ENCODE measurements at places on chromosomes 2 and 18.
A peak's percentile ranks its signal among the peaks of the same experiment; 100 is the strongest.

GRCh38 chr18:3055186-3055728 is 42.3 kb upstream of the LPIN2 start:
- no peak for DNase-seq
- H3K36me3 ChIP-seq: peaks cover 6% of the 10 kb centered on the region
- no peak overlapping the region for H3K27ac ChIP-seq
- H3K4me1 ChIP-seq: peaks cover 17% of the 10 kb centered on the region

DNA sequence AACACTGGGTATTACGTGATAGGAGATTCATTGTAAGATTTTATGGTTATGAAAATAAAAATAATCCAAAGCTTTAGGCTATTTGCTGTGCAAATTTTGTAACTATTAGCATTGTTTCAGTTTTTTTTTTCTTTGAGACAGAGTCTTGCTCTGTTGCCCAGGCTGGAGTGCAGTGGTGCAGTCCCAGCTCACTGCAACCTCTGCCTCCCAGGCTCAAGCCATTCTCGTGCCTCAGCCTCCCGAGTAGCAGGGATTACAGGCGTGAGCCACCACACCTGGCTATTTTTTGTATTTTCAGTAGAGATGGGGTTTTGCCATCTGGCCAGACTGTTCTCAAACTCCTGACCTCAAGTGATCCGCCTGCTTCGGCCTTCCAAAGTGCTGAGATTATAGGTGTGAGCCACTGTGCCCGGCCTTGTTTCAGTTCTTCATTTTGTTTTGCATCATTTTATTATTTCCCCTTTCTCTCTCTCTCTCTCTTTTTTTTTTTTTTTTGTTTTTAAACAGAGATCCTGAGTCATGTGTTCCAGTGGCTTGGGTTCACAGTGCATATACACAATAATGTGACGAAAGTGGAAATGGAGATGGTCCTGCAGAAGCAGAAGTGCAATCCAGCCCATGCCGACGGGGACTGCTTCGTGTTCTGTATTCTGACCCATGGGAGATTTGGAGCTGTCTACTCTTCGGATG is 25.8 kb downstream of the CASP10 start:
- H3K4me1 ChIP-seq: peaks cover 32% of the 10 kb centered on the region
- peaks cover 19% of the 10 kb centered on the region for H3K36me3 ChIP-seq
- peak overlapping the region; percentile 47 for H3K4me3 ChIP-seq
- peak; percentile 66 for DNase-seq
- H3K27me3 ChIP-seq: no peaks in the 10 kb centered on the region
- peak overlapping the region; percentile 79 for H3K27ac ChIP-seq

DNA sequence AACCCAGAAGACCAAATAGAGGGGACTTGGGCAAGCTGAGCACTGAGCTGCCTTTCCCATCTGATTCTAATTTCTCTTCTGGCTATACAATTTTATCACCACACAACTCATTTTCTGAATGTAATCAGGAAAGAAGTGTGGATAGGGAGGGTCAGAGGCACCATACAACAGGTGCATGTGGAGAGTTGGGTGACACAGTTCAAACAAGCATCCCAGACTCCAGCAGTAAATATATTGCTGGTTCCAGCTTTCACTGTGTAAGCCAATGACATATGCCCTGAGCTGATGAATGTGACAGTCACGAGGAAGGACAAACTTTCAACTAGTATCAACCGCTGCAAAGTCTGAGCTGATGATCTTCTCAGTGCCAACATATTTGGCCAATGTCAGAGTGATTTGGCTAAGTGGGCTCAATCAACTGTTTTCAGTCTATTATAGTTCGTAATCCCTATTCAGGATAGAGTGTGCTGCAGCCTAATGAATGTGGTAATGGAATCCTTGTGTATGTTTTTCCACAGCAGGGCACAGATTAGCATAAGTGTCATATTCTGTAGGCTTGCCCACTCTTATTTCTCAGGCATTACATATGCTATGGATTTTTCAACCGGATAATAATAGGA is 109.9 kb upstream of the MEIS1 start:
- no peaks in the 10 kb centered on the region for H3K4me1 ChIP-seq
- no peak for DNase-seq
- no peak overlapping the region for H3K27ac ChIP-seq
- no peak overlapping the region for H3K4me3 ChIP-seq

GRCh38 chr2:20173496-20174402 is 51.2 kb downstream of the SDC1 start:
- no peak for DNase-seq
- no peaks in the 10 kb centered on the region for H3K36me3 ChIP-seq
- H3K4me1 ChIP-seq: no peaks in the 10 kb centered on the region
- no peak overlapping the region for H3K4me3 ChIP-seq
- no peak overlapping the region for H3K27ac ChIP-seq

- H3K27ac ChIP-seq: no peak overlapping the region
- no peaks in the 10 kb centered on the region for H3K36me3 ChIP-seq
- H3K27me3 ChIP-seq: no peaks in the 10 kb centered on the region
- no peak overlapping the region for H3K4me3 ChIP-seq
These were observed 404.9 kb downstream of the TMEM182 start for GRCh38 chr2:103166456-103167324.

- DNase-seq: no peak
- H3K4me1 ChIP-seq: no peaks in the 10 kb centered on the region
- peaks cover 1% of the 10 kb centered on the region for H3K27me3 ChIP-seq
- no peaks in the 10 kb centered on the region for H3K36me3 ChIP-seq
- H3K4me3 ChIP-seq: no peak overlapping the region
These were observed 242.1 kb upstream of the MYT1L start for GRCh38 chr2:2573205-2573604.

- H3K4me3 ChIP-seq: no peak overlapping the region
- H3K27me3 ChIP-seq: peaks cover 17% of the 10 kb centered on the region
- H3K4me1 ChIP-seq: peaks cover 7% of the 10 kb centered on the region
- DNase-seq: no peak
These were observed 145.0 kb upstream of the HDAC4 start for GRCh38 chr2:239545741-239546392.

DNA sequence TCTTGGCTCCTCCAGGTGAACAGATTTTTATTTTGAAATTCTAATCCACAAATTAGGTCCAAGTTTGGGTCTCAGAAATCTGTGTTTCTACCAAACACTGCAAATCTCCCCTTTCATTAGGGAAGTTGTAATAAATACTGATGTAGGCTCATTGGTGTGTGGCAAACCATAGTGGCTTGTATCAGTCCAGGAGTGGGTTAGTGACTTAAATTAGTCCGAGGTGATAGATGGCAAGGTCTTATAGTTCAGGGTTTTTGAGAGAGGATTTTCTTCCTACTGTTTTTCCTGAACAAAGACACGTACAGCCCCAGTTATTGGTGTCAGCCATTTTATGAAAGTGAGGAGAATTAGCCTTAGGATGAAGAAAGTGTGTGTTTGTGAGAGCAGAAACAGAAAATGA is 74.6 kb downstream of the RPRM start:
- no peak overlapping the region for H3K4me3 ChIP-seq
- no peak for DNase-seq
- no peak overlapping the region for H3K27ac ChIP-seq
- peaks cover 2% of the 10 kb centered on the region for H3K27me3 ChIP-seq

- peaks cover 4% of the 10 kb centered on the region for H3K27me3 ChIP-seq
- H3K27ac ChIP-seq: no peak overlapping the region
- DNase-seq: no peak
- peaks cover 6% of the 10 kb centered on the region for H3K4me1 ChIP-seq
- no peaks in the 10 kb centered on the region for H3K36me3 ChIP-seq
- H3K4me3 ChIP-seq: no peak overlapping the region
These were observed 268.2 kb upstream of the TCF4 start for GRCh38 chr18:55856229-55856628.

- peaks cover 18% of the 10 kb centered on the region for H3K4me1 ChIP-seq
- H3K27ac ChIP-seq: peak overlapping the region; percentile 81
- H3K36me3 ChIP-seq: peaks cover 2% of the 10 kb centered on the region
- DNase-seq: no peak
These were observed 823 bp upstream of the GORASP2 start for GRCh38 chr2:170928036-170928823.

- no peak overlapping the region for H3K4me3 ChIP-seq
- no peaks in the 10 kb centered on the region for H3K27me3 ChIP-seq
- H3K4me1 ChIP-seq: peaks cover 73% of the 10 kb centered on the region
- peak overlapping the region; percentile 80 for H3K27ac ChIP-seq
- no peak for DNase-seq
These were observed 139.3 kb downstream of the SETBP1 start for GRCh38 chr18:44819944-44820510.

DNA sequence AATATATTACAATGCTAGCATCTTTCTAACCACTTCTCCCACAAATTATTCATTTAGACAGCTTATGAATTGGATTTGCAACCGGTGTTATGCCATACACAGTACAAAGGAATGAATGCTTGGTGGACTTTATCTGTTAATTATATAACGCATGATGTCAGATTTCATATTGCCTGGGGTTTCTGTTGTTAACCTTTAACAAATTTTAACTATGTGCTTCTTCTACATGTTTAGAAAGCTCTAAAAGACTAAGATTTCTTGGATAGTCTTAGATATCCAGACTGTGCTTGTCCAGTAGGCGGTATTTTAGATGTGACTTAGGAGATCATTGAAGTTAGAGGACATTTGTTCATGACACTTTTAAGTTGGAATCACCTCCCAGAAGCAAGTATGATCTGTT is 976.3 kb downstream of the TMEM182 start:
- H3K4me1 ChIP-seq: no peaks in the 10 kb centered on the region
- no peak overlapping the region for H3K4me3 ChIP-seq
- no peaks in the 10 kb centered on the region for H3K27me3 ChIP-seq
- H3K36me3 ChIP-seq: no peaks in the 10 kb centered on the region
- H3K27ac ChIP-seq: no peak overlapping the region

DNA sequence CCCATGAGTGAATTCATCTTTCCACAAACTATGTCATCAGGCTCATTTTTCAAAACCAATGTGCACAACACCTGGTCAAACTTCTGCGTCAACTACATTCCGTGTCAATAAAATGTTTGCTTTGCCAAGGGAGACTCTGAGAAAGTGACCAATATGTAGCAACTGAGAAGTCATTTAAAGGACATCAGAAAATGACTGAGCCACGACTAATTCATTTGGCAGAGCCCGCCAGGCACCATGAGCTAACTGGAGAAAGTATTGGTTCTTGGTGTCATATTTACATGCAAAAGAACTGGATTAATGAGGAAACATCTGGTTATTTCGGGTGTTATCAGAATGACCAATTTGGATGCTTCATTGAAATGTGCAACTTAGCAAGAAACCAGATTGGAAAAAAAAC is 7.2 kb downstream of the RND3 start:
- H3K27me3 ChIP-seq: peaks cover 5% of the 10 kb centered on the region
- H3K4me1 ChIP-seq: no peaks in the 10 kb centered on the region
- H3K4me3 ChIP-seq: no peak overlapping the region
- DNase-seq: no peak

DNA sequence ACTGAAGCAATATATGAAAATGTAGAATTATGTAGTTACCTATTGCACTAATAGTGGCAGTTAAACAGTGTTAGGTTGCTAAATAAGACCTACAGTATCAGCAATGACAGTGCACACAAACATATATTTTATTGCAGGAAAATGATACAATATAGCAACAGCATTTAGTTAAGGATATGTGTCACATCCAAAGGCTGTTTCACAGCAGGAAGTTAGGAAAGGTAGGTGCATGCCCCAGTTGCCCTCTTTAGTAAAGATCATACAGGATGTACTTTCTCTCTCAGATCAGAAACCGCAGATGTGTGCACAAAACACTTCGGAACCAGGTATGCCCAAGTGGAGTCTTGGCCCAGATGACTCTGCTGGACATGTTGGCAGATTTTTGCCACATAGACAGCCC is 444.1 kb downstream of the XIRP2 start:
- no peak overlapping the region for H3K27ac ChIP-seq
- H3K4me1 ChIP-seq: no peaks in the 10 kb centered on the region
- no peak for DNase-seq

DNA sequence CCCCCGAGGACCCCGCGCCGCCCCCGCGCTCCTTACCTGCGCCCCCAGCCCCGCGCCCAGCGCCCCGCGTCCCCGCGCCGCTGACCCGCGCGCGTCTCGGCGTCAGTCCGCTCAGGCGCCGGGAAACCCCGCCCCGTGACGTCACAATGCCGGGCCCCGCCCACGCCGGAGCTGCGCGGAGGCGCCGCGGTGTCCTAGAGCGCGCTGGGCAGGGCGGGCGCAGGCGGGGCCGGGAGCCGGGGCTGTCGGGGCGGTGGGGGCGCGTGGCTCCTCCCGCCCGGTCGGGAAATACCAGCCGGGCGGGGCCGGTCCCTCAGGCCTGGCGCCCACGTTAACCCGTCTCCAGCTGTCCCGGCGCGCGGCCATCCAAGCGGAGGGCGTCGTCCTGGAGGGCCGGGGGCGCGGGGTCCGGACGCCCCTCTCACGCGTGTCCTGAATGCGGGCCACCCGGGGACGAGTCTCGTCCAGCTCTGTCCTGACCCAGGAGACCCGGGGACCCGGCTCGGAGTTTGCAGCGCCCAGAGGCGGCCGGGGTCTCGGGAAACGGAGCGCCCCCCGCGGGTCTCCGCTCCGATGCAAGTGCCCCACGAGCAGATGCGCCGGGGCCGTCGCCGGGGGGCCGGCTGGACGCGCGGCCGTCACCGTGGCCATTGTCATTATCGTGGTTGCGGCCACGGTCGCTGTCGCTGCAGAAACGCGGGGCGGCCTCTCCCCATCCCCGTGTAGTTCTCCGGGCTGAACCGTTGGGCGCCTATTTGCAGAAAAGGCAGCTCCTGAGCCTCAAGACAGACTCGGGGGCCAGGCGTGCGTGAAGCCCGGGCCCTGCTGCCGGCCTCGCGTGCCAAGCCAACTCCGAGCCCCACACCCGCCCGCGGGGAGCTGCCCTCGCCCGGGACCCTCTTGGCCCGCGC is at the start of gene SLC66A2:
Gene SLC66A2 (minus strand): TSS at position 109 of the 911 bp plus-strand sequence. CDS start 727 bp downstream, outside the sequence.
- no peaks in the 10 kb centered on the region for H3K27me3 ChIP-seq
- H3K36me3 ChIP-seq: peaks cover 5% of the 10 kb centered on the region
- DNase-seq: peak; percentile 97
- H3K4me1 ChIP-seq: peaks cover 18% of the 10 kb centered on the region

DNA sequence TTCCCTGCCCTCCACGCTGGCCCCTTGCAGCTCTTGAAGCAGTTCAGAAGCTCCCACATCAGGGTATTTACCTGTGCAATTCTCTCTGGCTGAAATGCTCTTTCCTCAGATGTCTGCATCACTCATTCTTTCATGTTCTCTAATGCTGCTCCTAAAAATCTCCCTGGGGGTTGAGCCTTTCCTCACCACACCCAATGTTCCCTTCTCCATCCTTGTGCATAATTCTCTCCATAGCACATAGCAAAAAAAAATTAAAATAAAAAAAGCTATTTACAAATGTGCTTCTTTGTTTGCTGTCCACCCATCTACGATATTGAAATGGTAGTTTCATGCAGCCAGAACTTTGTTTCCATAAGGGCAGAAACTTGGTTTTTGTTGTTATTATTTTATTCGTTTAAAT is 155.5 kb downstream of the DOK6 start:
- H3K4me1 ChIP-seq: no peaks in the 10 kb centered on the region
- no peak overlapping the region for H3K27ac ChIP-seq
- no peaks in the 10 kb centered on the region for H3K36me3 ChIP-seq
- no peaks in the 10 kb centered on the region for H3K27me3 ChIP-seq

DNA sequence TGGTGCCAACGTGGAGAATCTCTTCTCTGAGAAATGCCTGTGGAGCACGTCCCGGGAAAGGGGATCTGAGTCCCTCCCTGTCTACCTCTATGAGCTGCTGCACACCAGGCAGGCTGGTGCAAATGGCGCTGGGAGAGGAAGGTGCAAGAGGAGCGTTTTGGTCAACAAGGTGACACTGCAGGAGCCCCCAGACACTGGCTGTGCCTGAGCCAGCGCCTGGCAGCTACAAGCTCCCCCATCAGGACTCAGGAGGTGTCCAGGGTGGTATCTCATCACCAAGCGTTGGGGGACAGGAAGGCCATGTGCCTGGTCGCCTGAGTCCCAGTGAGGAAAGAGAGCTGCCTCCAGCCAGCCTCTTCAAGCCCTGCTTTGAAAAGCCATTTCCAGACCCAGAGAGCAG is 173.4 kb downstream of the TNS1 start:
- peak overlapping the region; percentile 19 for H3K27ac ChIP-seq
- H3K4me3 ChIP-seq: no peak overlapping the region
- no peak for DNase-seq
- H3K27me3 ChIP-seq: peaks cover 19% of the 10 kb centered on the region
